Left cardiac atrium (tissue), 4 donors: ENCODE measurements at places on chromosomes 7 and 10. TPM values are rescaled to one million over a fixed set of nuclear protein-coding genes. Genes with fewer than 3 reads are reported as not detected.

Gene DGKI
- 19.1 TPM for total RNA-seq

Gene CFAP70
- 1.5 TPM for total RNA-seq

Gene POLL
- 16.2 TPM for total RNA-seq

Gene TEX47
- not detected for total RNA-seq

Gene C10orf62
- total RNA-seq: not detected

Gene CLCN1
- total RNA-seq: not detected

Gene STAG3
- total RNA-seq: 0.68 TPM

Gene SLC26A3
- total RNA-seq: not detected

Gene TDRD1
- 0.77 TPM for total RNA-seq

Gene CNPY1
- not detected for total RNA-seq

Gene CD36
- total RNA-seq: 760 TPM

Gene WDFY4
- 3.8 TPM for total RNA-seq

Gene CASP7
- total RNA-seq: 14.3 TPM

DNA sequence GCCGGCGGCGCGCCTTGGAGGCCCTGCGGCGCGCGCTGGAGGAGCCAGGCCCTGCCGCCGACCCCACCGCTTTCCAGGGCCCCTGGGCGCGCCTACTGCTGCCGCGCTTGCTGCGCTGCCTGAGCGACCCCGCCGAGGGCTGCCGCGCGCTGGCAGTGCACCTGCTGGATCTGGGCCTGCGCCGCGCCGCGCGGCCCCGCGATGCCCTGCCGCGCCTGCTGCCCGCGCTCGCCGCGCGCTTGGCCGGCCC, 280 bp downstream of the DNAAF5 start:
- no peak for DNase-seq

GRCh38 chr7:101932083-101932482, 114.7 kb downstream of the CUX1 start:
- no peak for DNase-seq

- DNase-seq: no peak
These were observed 229.7 kb upstream of the NFE2L3 start for GRCh38 chr7:25922296-25922695.

DNA sequence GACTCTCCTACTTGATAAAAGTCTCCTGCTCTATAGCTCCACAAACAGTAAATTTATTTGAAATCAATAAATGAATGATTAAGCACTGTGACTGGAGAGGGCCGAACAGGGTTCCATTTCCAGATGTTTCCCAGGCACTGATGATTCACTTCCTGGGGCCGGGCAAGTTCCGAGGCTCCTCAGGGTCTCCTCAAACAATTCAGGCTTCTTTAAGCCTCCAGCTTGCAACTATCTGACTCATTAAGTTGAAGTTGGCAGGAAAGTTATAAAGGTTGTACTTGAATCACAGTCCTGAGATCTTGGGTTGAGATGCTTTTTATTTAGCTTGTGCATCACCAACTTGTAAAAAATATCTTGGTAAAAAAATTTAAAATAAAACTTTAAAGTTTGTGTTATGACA, 612.9 kb downstream of the DNAJB6 start:
- DNase-seq: no peak

GRCh38 chr10:89138755-89139490, 68.2 kb downstream of the CH25H start:
- DNase-seq: no peak

DNA sequence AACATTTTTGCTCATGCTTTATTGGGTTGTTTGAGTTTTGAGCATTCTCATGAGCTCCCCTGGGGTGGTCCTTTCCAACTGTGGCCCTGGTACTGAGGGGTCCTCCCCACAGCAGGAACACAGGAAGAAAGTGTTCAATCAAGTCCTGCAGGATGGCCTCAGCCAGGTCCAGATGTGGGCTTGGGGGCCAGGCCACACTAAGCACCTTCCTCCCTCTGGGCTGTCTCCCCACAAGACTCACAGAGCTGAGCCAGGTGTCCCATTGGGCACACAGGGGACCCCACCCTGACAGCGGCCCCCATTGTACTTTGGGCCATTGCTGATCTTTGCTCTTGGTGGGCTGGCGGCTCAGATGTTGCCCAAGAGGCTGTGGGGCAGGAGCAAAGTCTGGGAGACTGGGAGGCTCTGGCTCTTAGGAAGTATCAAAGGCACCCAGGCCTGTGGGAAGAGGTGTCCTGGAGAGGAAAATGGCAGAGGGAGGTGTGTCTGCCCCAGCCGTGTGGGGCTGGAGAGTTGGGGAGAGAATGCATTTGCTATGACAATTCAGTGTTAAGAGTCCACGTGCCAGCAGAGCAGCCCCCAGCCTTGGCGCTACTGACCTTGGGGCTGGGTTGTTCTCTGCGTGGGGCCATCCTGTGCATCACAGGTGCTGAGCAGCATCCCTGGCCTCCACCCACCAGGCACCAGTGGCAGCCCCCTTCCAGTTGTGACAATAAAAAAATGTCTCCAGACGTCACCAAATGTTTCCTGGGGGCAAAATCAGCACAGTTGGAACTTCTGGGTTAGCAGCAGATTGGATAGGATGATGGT, 17.8 kb downstream of the SCART1 start:
- DNase-seq: no peak

GRCh38 chr7:84412161-84412969, 217.8 kb upstream of the SEMA3A start:
- DNase-seq: no peak

DNA sequence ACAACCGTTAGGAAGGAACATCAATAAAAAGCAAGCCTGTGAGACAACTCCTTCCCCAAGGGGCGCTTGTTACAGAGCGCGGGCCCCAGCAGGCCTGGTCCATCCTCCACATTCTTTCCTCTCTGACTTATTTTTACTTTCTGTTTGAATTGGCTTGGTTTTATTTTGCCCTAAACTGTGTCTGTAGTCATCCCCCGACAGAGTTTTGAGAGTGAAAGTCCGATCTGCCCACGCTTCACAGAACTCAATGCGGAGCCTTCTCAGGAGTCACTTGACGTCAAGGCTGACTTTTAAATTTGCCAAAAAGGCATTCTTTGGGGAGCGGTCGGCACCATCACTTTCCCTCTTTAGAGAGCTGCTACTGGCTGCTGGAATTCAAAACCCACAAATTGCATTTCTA, 150.1 kb upstream of the KLF6 start:
- peak; percentile 63 for DNase-seq

GRCh38 chr10:45463244-45464116, 89.5 kb downstream of the ALOX5 start:
- no peak for DNase-seq

GRCh38 chr10:62302760-62303159, 34.1 kb upstream of the RTKN2 start:
- no peak for DNase-seq

- DNase-seq: no peak
These were observed 24.1 kb downstream of the PRF1 start for GRCh38 chr10:70578371-70578947.

- DNase-seq: no peak
These were observed 86.0 kb downstream of the WDFY4 start for GRCh38 chr10:48770561-48771089.

GRCh38 chr7:139522830-139523198, 671 bp upstream of the CLEC2L start:
- DNase-seq: no peak
